ENCODE measurements at places on chromosomes 6 and 20.

- no peak for DNase-seq
Observed at GRCh38 chr6:83976871-83977270, 56.7 kb upstream of the MRAP2 start.

DNA sequence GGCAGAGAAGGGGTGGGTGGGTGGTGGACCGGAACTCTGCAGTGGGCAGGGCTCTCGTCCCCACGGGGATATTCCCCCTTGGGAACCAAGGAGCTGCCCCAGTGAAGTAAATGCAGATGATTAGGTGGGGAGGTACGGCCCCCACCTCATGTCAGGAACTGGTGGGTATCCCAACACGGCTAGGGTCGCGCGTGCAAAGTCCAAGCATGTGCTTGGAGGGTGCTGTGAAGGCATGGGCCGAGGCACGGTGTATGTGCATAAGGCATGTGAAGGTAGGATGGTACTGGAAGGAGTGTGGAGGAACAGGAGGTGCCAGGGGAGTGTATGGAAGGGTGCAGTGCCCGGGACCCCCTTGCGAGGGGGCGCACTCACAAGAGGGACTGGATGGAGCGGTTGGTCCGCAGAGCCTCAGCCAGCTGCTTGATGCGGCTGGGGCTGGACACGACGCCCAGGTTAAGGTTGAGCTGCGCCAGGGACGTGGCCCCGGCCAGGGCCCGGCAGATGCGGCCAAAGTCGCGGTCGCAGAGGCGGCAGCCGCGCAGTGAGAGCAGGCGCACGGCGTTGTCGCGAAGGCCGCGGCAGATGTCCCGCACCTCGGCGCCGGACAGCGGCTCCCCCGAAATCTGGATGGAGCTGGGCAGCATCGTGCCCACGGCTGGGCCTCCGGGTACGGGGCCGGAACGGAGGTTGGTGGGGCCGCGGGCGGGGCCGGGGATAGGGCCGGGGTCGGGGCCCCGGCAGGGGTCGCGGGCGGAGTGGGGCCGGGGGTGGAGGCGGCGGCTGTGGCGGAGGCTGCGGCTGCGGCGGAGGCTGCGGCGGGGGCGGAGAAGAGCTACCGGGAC is 783 bp downstream of the LRRC73 start:
- DNase-seq = no peak

- DNase-seq = no peak
Observed at GRCh38 chr6:46655803-46656202, 3.0 kb downstream of the SLC25A27 start.

DNA sequence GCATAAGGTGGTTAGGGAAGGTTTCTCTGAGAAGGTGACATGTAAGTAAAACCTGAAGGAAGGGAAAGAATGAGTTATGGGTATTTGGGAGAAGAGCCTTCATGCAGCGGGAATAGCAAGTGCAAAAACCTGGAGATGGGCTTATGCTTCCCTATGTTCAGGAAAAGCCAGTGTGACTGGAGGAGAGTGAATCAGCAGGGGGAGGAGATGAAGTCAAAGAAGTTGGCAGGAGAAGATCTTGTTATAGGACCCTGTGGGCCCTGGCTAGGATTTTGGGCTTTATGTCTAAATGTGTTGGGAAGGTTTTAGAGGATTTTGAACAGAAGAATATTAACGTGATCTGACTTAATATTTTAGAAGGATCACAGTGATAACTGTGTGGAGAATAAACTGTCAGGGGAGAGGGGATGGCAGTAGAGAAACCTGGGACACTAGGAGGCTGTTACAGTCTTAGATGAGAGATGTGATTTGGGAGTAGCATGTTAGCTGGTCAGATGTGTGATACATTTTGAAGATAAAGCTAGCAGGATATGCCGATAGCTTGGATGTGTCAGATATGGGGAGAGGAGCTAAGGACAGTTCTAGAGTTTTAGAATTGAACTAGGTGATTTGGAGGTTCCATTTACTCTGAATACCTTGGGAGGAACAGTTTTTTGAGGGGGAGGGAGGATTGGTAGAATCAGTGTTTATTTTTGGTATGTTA is 41.0 kb downstream of the PHF3 start:
- no peak for DNase-seq

- DNase-seq = no peak
Observed at GRCh38 chr6:130517444-130517931, 151.7 kb downstream of the TMEM200A start.

DNA sequence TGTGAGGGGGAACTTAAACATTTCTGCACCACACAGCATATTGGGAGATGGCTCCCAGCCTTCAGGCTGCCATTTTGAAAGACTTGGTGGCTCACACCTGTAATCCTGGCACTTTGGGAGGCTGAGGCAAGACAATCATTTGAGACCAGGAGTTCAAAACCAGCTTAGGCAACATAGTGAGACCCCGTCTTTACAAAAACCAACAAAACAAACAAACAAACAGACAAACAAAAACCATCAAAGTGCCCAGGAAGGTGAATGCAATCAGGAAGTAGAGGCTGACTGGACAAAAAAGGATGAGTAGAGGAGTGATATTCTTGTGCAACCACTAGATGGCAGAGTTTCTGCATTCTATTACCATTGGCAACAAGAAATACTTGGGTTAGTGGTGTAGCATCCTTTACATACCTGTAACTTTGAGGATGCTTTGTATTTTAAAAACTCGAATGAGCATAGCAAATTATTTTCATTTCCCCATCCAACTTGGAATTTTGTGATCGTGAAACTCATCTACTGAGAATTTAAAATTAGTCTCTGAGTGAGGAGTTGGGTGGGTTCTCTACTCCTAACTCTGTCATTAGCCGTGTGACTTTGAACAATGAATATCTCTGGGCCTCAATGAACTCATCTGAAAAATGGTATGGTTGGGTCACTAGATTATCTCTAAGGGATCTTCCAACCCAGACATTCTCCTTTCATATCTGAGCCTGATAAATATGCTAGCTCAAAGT is 84.4 kb downstream of the CRYBG1 start:
- DNase-seq = no peak

- no peak for DNase-seq
Observed at GRCh38 chr6:15176816-15177370, 69.0 kb upstream of the JARID2 start.

DNA sequence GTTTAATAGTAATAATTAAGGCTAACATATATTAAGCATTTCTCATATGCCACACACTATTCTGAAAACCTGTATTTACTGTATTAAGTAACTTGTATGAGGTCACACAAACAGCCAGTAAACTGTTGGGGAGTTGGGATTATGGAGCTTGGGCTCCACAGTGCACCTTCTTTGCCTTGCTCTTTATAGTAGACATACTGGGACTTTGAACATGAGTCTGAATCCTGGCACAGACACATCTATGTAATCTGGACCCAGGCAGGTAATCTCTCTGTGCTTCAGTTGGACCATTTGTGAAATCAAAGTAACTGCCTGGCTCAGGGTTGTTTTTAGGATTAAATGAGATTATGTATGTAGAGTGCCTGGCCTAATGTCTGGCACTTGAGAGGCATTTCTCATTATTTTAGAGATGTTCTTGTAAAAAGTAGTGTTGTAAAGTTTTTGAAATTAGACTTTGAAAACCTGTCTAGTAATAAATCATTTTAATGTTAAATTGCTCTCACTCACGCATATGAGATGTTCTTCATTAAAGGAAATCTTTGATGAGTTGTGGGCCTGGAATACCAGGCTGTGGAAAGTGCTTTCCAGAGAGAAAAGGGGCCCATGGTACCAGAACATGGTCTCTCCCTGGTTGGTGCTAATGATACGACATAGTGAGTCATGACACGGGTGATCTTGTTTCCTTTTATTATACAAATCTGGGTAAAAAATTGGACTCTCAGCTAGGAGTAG is 34.3 kb downstream of the LRRC1 start:
- no peak for DNase-seq

DNA sequence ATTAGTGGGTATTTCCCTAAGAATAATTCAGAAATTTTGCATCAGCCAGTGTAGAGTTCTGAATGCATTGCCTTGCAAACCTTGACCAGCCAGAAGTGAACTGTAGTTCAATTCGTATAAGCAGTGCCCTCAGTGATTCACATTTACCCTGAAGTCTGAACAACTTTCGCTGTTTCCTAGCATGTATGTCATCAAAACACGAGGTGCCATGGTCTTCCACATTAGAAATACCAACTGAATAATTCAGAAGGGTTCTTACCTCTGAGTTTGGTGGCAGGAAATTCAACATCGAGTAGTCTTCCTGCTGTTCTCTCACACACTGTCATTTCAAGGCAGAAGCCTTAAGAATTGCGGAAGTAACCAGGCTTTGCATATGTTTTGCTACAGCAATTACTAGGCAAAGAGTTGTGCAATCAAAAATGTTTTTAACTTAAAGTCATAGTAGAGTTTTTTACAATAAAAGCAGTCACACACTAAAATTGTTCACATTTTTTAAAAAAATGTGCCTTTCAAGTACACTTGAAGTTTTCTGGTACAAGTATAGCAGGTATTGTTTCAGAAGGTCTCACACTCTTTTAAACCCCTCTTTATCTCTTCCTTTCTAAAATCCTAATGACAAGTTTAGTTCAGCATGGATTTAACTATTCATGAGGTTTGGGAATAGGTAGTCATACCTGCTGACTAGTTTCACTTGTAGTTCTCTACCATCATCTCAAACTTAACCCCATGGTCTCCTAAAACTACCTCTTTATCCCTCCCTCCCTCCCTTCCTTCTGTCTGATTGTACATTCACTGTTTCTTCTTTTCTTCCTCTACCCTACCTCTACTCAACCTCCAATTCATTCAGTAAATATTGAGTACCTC is 118.3 kb downstream of the STXBP5 start:
- no peak for DNase-seq

DNA sequence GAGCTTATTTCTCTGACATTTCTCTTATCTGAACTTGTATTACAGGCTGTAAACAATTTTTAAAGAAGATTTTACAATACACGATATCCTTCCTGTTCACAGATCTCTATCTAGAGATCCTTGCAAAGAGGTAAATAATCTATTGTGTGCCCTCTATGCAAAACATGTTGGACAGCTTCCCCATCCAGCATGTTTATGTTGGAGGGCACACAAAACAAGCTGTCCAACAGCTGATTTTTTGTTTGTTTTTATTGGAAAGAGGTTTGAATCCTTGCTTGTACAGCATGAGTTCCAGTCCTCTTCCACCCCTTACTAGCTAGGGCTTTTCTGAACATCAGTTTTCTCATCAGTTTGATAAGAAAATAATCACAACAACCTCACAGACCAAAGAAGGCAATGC is 62.3 kb upstream of the SYNDIG1 start:
- DNase-seq = no peak

DNA sequence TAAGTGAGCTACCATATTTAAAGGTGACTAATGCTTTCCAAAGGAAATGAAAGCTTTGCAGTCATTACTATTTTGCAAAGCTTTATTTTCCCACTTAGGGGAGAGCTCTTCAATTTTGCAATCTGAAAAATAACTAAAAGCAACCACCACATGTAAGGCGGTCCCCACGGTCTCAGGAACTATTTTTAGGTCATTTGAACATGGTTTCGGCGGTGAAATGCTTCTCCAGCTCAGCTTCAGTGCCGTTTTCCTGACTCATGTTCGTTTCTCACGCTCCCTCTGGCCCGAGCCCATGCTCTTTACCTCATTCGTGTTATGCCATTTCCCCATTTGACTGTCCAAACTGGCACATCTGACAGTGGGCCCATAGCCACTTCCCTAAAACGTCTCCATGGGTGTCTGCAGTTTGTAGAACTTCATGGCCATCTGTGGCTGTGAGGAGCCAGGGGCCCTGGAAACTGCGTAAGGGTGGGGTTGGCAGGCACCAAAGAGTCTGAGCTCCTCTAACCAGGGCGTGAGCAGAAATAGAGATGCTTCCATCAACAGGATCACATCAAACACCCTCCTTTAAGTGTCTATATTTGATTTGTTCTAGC is 46.5 kb downstream of the ADTRP start:
- peak; percentile 3 for DNase-seq

GRCh38 chr6:22696481-22696880 is 127.1 kb downstream of the HDGFL1 start:
- DNase-seq = no peak

DNA sequence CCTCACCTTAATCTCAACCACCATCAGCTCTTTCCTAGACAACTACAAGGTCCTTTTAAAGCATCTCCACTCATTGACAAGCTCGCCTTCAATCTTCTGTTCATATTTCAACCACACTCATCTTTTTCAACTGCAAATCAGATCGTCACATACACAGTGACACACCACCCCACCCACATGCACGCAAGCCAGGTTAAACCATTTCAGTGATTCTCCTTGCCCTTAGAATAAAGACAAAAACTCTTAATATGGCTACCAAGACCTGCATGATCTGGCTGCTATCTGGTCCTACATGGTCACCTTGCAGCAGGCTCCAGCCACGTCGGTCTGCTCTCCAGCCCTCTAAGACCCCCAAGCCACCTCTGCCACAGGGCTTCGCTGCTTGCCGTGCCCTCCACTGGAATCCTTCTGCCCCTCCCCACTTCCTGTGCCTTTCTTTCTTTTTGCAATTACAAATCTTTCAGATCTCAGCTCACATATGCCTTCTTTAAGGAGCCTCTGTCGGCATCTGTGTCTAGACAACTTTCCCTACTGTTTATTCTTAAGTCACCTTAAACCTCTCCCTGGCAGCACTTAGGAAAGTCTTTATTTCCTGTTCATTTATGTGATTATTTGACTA is 507.3 kb upstream of the ARID1B start:
- DNase-seq = no peak

- no peak for DNase-seq
Observed at GRCh38 chr6:36414481-36414880, 27.0 kb upstream of the ETV7 start.

- DNase-seq = no peak
Observed at GRCh38 chr6:136566007-136566487, 15.8 kb upstream of the MAP7 start.

- DNase-seq = no peak
Observed at GRCh38 chr6:44548319-44548718, 160.8 kb downstream of the CDC5L start.

DNA sequence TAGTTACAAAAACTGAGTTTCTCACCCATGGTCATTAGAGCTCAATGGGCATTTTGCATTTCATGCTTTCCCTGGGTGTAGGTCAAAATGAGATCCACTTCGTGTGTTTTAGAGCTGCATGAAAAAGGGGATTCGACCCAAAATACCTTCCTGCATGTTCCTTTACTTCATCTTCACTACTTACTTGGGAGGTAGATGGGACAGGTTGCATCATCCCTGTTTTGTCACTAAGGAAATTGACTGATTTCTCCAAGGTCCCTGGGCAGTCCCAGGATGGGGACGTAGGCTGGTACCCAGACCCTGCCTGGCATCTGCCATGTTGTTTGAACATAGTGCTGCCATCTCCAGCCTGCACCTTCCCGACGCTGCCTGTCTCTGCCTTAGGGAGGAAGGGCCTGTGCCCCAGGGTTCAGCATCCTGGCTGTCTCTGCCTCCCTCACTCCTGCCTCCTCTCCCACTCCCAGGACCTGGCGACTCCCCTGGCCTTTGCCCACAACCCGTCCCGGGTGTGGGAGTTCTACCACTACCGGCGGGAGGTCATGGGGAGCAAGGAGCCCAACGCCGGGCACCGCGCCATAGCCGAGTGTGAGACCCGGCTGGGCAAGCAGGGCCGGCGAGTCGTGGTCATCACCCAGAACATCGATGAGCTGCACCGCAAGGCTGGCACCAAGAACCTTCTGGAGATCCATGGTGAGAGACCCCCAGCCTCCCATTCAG is 17.0 kb downstream of the SIRT5 start:
- no peak for DNase-seq

GRCh38 chr20:57711826-57712225 is 2.0 kb upstream of the PMEPA1 start:
- no peak for DNase-seq
